Bone marrow (tissue), 2 donors: ENCODE measurements at places on chromosomes 3 and 15.

DNA sequence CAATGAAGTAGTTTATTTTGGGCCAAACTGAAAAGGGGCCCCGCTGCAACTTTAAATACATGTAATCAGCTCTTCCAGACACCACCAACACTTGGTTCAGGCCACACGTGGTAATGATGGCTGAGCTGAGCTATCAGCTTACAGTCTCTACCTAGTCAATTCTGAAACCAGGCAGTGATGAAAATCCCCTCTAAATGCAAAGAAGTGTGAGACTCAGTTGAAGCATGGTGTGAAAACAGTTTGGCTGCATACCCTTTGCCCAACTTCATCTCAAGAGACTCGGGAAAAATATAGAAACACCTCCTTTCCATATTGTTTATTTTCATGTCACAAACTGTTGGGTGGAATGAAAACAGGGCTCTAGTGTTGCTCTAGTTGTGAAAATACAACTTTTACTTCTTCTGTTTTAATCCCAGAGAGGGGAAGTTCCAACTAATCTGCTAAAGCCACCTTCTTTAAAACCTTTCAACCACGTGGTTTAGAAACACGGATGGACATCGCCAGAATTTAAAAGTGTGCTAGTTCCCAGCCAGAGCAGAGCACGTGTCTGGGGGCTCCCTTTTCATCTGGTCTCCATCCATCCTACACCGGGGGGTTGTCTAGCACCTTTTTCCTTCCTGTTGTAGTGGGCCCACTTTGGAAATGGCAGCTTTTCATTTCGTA is 229.1 kb downstream of the EPHB1 start:
- DNase-seq = no peak

DNA sequence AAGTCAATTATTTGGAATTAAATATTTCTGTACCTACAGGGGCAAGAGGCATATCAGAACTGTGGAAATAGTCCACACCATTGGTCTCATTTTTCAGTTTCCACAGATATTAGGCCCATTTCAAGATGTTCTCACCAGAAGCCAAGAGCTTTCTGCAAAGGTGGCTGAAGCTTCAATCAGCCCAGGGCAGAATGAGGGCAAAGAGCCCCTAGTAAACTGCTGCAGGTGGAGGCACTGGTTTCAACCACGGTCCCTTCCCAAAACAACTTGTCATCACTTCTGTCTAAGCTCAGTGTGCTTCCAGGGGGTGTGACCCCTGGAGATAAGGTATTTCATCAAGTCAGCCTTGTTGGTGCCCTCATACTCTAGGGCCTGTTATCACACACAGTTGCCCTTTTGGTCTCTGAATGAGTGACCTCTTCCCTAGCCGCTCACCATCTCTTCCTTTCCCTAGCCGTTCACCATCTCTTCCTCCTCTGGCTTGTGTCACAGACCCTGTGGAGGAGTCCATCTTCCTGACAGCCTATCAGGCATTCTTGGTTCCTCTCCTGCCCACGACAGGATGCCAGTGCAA is 21.2 kb downstream of the IL17RD start:
- no peak for DNase-seq

DNA sequence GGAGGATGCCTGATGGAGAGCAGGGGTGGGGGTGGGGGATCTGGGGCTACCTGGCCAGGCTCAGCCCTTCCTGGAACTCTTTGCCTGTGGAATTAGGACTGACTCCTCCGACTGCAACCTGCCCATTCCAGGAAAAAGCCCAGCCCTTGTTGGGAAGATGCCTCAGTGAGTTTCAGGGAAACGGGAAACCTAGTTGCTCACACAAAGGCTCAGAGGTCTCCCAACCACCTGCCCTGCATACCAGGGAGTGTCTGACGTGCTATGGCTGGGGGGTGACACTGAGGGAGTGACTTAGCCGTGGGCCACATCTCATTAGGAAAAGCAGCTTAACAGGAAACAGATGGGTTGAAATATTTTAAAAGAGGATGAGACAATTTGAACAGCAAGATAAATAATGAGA is 27.9 kb downstream of the CYP8B1 start:
- no peak for DNase-seq

GRCh38 chr3:141452045-141452444 is 34.8 kb upstream of the RASA2 start:
- DNase-seq = no peak

GRCh38 chr3:12891985-12892839 is 50.8 kb upstream of the RPL32 start:
- no peak for DNase-seq

- DNase-seq = no peak
These were observed 223.7 kb downstream of the PCCB start for GRCh38 chr3:136473716-136474326.

DNA sequence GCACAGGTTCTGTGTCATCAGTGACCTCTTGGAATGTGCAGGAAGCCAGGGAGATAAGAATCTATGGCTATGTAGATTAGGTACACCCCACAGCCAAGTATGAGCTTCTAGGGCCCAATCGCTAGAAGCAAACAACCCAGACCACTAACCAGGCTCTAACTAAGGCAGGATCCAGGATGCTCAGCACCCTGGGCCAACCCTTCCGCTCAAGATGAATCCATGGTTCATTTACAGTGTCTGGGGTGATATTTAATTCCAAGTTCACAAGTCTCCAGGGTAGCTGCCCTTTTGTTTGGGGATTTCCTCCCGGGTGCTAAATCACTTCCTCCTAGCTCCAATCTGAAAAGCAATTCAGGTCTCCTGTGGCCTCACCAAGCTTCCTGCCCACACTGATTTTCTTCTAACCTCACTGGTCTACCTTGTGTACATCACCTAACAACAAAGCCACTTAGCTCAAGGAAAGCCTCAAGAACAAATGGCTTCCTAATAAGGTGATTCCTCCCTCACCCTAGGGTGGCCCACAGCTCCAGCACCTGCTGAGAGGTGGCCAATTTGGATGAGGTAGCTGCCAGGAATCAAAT is 2.4 kb downstream of the EHD4 start:
- DNase-seq = no peak

GRCh38 chr15:90153658-90154057 is 47.5 kb upstream of the SEMA4B start:
- DNase-seq = no peak

DNA sequence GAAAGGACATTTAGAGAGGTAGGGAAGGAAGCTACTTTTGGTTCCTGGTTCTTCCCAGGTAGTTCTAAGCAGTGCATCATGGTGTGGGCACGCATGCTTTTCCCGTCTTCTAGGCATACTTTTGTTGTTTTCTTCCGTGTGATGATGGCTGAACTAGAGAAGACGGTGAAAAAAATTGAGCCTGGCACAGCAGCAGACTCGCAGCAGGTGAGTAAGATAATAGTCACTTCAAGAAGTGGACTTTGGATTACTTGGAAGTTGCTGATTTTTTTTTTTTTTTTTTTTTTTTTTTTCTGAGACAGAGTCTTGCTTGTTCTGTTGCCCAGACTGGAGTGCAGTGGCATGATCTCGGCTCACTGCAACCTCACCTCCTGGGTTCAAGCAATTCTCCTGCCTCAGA is 17.9 kb downstream of the FANCD2OS start:
- no peak for DNase-seq

DNA sequence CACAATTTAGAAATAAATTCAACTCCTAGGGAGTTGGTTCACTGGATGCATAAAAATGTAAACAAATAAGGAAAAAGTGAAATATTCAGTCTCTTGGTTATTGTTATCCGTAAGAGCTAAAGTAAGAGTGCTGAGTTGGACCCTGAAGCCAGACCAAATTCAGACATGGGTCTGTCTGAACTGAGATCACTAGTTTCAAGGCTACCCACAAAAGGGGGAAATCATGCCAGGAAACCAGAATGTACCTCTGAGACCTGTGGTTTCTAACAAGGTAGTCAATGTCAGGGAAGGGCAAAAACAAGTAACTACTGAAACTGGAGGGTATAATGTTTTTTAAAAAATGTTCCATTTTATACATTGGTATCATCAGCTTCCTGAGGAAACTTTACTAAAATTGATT is 35.2 kb upstream of the GOLGA6L2 start:
- DNase-seq = no peak

DNA sequence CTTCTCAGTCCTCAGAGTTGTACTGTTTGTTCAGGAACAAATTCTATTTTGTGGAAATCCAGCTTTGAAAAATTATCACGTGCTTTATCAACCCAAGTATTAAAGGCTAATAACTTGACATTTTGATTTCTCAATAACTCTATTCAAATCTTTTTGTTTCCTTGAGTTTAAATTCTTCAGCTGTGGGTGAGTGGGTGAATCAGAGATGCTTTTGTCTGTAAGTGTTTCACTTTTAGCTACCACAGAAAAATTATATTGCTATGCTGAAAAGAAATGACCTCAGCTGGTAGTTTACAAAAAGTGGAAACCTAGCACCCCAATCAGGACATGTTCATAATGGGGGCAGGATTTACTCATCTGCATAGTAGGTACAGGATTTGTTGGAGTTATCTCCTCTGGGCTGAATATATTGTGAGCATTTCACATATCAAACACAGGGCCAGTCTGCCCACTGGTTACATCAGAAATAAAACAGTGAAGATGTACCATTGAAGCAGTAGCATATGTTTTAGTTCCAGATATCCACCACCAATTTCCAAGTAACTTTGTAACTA is 30.5 kb downstream of the MINDY4B start:
- DNase-seq = no peak

GRCh38 chr3:195070336-195070735 is 200.6 kb downstream of the XXYLT1 start:
- no peak for DNase-seq

DNA sequence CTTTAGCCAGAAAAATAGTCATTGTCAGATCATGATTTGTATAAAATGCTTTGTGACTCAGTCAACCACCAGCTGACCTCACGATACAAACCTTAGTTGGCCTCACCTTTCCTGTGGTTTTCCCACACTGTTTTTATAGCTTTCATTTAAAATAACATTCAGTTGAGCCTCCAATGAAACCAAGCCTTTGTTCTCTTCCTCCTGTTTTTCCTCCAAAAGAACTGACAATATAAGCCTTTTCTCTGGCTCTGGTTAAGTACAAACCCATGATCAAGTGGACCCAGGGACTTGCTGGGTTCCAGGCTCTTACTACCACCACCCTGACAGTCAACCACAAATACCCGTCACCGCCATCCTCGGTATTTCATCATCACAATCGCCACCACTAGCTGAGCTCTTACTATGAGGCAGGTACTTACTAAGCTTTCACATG is 81.7 kb downstream of the TAMM41 start:
- DNase-seq = no peak

DNA sequence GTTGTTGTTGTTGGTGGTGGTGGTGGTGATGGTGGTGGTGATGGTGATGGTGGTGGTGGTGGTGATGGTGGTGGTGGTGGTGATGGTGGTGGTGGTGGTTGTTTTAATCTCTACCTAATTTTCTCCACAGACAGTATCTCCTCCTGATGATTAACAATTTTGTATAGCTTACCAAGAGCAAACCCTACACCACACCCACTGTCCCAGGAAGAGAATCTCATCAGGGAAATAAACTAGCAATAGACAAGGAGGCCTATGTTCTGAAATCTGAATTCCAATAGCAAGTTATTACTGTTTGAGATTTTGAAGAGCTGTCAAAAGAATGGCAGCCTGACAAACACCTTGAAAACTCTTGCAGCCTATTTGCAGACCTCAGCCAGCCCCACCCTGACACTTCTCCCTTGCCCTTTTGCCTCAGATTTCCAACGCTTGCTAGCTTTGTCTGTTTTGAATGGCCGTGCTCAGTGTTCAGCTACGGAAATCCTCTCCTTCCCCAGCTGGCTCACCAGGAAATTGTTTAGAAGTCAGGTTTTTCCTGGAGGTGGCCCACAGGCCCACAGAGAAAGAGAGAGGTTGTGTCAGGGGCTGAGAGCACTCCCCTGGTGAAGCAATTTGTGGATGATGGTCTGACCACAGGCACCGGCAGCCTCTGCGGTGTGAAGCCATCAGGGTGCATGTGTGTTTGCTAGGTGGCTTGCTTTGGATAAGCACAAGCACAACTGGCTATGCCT is 101.6 kb downstream of the MAGI1 start:
- DNase-seq = no peak

GRCh38 chr3:27521179-27521871 is 37.1 kb upstream of the SLC4A7 start:
- DNase-seq = no peak

DNA sequence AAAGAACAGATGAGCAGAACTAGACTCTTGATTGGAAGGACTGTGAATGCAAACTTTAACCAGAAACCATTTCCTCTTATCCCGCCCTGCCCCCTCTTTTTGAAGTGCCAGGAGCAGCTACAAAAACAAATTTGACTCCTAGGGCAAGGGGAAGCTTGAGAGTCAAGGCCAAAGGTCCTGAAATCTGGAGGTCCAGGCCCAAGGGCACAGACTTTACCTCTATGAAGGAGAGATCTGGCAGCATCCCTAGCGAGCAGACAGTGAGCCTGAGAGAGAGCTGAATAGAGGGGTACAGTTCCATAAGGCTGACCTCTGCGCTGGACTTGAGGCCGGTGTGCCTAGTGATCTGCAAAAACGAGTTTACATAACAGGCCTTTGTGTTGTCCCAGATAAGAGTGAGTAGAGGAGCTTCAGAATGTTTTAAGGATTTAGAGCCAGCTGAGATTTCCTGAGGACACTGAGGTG is 5.1 kb downstream of the RAB43 start:
- DNase-seq = peak; percentile 31

- DNase-seq = no peak
These were observed 132.1 kb upstream of the TRIM42 start for GRCh38 chr3:140545756-140546155.

DNA sequence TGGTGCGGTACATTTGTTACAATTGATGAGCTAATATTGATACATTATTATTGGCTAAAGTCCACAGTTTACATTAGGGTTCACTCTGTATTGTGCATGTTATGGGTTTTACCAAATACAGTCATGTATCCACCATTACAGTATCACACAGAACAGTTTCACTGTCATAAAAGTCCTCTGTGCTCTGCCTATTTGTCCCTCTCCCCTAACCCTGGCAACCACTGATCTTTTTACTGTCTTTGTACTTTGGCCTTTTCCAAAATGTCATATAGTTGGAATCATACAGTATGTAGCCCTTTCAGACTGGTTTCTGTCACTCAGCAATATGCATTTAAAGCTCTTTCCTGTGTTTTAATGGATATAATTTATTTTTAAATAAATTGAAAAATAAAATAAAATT is 83.1 kb upstream of the SLC4A7 start:
- no peak for DNase-seq

DNA sequence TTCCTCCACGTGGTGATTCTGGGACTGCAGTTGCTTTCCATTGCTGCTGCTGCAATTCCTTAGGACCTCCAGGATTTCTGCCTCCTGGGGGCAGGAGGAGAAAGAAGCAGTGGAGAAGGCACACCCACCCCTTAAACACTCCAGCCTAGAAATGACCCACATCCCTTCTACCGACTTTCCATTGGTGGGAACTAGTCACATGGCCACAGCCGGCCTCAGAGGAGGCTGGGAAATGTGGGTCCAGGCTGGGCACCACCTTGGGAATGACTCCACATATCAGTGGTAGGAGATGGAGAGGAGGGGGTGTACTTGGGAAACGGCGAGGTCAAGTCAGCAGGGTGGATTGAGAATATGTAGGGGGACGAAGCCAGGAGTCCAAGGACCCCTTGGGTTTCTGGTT is 269.4 kb upstream of the CTDSPL start:
- DNase-seq = no peak

- DNase-seq = no peak
These were observed 56.9 kb downstream of the LRCH3 start for GRCh38 chr3:197847866-197848401.

GRCh38 chr3:132445817-132446216 is 28.5 kb downstream of the DNAJC13 start:
- no peak for DNase-seq
